ENCODE measurements at places on chromosomes 3 and 15.

DNA sequence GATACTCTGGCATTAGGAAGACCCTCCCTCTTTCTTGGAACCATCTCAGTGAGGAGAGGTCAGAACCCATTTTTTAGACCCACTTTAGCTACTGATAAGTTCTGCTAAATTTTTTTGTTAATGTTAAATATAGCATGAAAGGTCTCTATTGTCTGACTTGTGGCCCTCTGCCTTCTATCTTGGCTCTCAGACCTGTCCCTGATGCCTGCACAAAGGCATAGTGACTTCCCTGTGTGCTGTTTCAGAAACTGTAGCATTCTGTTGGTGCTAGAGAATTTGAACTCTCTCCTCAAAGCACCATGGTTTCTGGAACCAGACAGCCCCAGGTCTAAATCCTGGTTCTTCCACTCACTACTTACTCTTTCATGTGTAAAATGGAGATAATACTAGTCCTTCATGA, 15.4 kb downstream of the MAPKBP1 start:
- DNase-seq: no peak

DNA sequence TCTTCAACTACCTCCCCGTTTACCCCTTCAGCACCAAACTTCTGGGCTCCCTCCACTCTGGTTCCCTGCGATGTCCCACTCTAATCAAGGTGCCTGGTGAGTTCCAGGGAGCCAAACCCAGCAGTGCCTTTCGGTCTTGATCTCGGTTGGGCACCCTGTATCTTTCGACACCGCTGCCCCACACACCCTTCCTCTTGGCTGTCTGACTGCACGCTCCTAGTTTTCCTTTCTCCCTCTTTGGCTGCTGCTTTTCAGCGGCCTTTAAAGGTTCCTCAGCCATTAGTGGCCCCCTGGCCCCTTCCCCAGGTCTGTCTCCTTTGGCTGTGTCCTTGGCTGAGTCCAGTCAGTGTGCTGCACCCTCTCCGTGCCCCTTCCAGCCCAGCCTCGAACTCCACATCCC, 784 bp downstream of the TTLL3 start:
- no peak for DNase-seq

DNA sequence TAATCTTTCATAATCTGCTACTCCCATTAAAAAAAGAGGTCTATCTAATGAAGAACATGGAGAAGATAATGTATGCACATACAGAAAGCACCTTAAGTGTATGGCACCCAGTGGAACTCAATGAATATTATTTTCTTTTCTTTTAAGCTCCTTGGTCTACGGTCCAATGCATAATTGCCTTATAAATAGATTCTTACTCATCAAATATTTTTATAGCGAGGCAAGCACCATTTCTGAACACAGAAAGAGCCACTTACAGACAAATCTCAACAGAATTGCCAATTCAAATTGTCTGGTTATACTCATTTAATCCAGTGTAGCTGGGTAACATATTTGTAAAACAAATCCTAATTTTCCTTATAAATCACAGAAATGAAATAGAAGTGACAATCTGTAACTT, 6.3 kb downstream of the PDZRN3 start:
- DNase-seq: no peak

DNA sequence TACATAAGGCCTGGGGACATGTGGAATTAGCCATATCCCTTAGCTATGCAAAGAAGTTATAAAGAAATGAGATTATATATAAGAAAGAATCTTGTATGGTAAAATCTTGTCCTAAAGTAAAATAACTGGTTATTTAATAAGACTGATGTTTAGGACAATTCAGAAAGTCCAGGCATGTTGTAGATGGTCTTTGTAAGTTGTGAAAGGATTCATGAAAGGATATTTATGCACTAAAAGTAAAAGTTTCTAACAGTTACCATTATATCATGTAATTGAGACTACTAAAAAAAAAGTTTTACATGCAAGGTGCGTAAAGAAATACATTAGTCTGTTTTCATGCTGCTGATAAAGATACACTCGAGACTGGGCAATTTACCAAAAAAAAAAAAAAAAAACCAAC, 146.3 kb downstream of the FMN1 start:
- DNase-seq: no peak

DNA sequence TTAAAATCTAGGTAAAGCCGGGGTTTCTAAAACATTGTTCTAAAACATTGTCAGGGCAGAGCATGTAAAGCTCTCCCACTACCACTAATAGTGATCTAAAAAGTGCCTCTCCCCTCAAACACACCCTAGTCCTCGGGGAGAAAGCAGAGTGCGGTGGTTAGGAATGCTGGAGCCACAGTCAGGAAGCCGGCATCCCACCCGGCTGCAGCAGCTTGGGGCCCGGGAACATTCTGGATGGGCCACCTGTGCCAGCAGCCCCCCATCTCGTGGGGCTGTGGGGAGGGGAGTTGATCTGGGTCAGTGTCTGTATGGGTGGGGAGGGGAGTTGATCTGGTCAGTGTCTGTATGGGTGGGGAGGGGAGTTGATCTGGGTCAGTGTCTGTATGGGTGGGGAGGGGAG, 176.9 kb downstream of the APBA2 start:
- no peak for DNase-seq

- DNase-seq: no peak
Observed at GRCh38 chr3:129979905-129980304, 5.4 kb downstream of the TRH start.

GRCh38 chr3:66532160-66532587, 31.4 kb upstream of the LRIG1 start:
- no peak for DNase-seq

DNA sequence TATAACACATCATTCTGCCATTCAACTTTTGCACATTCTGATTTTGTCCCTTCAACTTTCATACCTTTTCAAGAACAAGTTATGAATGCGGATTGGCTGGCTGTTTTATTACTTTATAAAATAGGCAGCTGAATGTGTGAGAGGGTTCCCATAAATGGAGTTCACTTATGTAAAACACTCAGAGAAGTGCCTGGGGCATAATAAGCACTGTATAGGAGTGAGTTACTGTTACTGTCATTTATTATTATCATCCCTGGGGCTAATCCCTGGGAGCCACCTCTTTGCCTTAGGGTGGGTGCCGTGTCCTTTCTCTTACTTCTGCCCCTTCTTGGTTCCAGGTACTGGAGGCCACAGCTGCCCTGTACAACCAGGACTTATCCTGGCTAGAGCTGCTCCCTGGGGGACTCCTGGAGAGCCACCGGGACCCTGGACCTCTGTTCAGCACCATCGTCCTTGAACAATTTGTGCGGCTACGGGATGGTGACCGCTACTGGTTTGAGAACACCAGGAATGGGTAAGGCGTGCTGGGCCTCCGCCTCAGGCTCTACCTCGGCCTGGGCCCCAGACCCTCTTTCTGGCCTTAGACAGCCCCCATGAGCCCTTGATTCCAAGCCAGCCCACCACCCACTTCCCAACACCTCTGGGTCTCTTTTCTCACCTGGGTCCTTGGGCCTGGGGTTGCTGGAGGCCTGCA, 10.9 kb downstream of the DUOX1 start:
- DNase-seq: no peak

- no peak for DNase-seq
Observed at GRCh38 chr3:191296041-191296541, 33.1 kb upstream of the CCDC50 start.

GRCh38 chr3:40885430-40885829, 313.9 kb upstream of the CTNNB1 start:
- DNase-seq: no peak

- no peak for DNase-seq
Observed at GRCh38 chr3:151426341-151426657, 34.6 kb downstream of the IGSF10 start.

DNA sequence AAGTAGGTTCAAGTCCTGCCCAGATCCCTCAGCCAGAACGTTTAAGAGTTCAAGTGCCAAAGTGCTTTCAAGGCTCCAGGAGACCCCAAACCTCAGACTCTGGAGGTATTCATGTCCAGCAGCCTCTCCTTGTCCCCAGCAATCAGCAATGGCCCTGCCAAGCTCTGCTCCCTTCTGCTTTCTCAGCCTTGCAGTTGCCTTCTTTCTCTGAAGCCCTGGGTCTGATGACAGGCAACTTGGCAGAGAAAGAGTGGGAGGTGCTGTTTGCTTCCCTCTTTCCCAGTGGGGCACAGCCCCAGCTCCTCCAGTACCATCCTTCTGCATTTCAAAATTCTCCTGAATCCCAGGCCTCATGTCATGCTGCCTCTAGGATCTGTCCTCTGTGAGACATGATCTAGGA, 40.2 kb downstream of the ATP2B2 start:
- no peak for DNase-seq

All from DND-41 (cell line).